Right forelimb (tissue), 1 donor: ENCODE measurements at places on chromosomes 12 and 14.

DNA sequence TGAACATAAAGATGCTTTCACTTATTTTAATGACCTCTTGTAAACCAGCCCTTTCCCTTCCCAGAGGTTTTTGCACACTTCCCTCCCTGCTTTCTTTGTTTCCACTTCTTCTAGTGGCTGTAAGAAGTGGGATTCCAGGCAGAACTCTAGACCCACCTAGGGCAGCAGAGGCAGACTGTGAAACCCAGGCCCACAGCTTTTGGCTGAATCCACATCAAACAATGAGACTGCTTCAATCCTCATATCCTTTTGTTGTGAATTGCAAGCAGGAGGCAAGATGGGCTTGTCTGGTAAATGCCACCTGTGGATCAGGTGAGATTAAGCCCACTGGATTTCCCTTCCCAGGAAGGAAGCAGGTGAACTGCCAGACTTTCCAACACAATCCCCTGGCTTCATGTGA, 12.8 kb downstream of the CCDC177 start:
- no peak for DNase-seq

DNA sequence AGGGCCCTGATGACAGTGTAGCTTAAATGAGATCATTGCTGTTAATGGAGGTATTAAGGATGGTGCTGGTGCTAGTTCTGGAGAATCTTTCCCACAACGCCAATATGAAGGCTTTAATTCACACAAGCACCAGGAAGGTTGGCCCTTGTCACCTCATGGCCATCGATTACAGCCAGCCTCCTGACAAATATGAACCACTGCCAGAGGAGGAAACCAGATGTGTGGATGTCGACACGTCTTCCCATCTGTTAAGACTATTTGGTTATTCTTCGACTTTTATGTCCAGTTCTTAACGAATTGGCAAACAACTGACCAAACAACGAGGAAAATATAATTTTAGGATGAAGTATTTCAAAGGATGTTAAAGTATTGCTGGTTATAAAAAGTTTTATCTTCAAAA, 79.5 kb downstream of the PIK3C2G start:
- no peak for DNase-seq

DNA sequence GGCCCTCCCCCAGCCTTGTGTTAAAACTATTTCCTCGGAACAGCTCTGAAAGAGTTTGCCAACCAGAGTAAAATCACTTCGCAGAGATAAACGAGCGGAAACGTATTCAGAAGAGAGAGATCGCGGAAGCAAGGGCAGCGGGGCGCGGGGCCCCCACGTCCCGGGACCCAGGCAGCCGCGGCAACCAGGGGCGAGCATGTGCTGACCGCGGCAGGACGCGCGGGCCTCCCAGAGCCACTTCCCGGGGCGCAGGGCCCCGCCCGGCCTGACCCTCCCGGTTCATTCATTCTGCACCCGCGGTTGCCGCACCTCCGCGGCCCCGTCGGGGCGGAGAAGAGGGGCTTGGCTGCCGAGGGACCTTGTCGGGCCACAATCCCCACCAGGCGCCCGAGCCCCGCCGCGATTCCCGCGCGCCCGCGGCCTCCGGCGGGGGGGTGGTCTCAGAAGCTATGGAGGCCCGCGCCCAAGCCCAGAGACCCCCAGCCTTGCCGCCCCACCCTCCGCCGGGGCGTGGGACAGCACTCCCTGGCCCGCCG, 598 bp downstream of the UBE2N start:
- peak; percentile 63 for DNase-seq

GRCh38 chr14:55340482-55340881, 69.3 kb downstream of the FBXO34 start:
- no peak for DNase-seq

- DNase-seq = no peak
Measured at GRCh38 chr14:30725763-30726162, 103.6 kb downstream of the SCFD1 start.

- DNase-seq = peak; percentile 17
Measured at GRCh38 chr14:69284170-69284569, 24.2 kb downstream of the GALNT16 start.

- no peak for DNase-seq
Measured at GRCh38 chr14:104202259-104203070, 64.1 kb downstream of the KIF26A start.

DNA sequence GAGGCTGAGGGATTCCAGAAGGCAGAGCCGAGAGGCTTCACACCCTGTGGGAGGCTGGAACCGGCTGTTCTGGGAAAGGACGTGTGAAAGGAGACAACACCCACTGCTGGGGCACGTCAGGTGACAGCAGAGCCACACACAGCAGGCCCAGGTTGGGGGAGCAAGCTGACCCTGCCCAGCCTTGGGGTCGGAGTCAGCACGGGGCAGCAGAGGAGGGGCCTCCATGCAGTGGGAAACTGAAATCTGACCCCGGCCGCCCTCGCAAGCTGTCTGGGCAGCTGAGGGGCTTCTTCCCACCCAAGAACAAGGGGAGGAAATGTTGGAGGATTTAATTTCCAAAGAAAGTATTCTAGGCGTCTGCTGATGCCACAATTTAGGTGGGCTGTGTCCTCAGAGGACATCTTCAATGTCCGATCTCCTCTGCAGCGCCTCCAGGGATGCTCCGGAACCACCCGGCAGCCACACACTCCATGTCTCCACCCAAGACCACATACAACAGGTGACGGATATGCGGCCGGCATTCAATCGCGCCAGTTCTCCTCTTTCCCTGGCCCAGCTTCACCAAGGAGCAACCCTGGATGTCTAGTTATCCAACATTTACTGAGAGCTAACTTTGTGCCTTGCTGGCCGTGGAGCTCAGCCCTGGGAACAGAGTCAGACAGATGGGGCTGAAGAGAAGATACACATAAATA, 30.7 kb downstream of the SNRNP35 start:
- DNase-seq = no peak

DNA sequence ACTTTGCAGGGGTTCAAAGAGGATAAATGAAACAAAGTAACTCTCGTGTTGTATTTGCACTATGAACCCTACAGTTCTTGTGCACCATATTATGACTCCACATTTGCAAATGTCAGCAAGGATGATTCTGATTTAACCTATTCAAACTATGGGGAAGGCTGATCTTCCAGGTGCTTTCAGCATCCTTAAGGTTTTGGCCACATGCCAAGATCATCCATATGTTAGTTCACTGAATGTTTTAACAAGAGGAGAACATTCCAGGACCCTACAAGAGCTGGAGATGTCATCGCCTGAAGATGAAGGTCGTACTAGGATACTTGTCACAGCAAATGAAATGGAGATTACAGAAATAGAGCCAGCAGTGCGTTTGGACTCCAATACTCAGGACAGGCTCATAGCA, 114.2 kb downstream of the DHRS2 start:
- no peak for DNase-seq

DNA sequence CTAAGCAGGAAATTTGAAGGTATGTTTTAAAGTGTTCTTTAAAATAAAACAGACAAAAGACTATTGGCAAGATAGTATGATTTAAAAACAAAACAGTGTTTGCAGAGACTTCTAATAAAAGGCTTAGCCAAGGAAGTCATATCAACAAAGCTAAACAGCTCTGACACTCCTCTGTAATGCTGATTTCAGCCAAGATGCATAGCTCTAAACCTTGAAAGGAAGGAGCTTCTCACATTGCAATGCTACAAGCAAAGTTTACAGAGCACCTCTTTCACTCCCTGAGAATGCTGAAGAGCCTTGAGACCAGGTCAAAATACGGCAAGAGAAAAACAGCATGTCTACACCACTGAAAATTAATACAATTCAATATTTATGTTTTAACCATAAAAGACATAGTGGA, 51.8 kb downstream of the PARP11 start:
- no peak for DNase-seq

GRCh38 chr12:31321897-31322228, 4.1 kb downstream of the SINHCAF start:
- DNase-seq = no peak

- no peak for DNase-seq
Measured at GRCh38 chr14:87045246-87045645, 947.7 kb downstream of the GALC start.

DNA sequence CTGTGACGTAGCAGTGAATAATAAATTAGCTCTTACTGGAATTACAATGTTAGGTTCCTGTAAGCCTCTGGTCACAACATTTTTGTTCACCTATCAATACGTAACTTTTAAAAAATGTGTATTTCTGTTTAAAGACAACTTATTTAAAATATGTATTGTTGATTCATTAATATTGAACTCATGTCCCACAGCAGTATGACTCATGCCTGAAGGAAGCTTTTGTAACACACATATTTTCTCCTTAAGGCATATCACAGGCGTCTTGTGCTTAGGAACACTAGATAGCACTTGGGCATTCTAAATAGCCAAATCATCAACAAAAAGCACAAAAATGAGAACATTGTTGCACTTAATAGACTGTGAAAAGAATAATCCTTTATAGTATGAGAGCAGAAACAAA, 92.5 kb downstream of the GPHN start:
- no peak for DNase-seq

DNA sequence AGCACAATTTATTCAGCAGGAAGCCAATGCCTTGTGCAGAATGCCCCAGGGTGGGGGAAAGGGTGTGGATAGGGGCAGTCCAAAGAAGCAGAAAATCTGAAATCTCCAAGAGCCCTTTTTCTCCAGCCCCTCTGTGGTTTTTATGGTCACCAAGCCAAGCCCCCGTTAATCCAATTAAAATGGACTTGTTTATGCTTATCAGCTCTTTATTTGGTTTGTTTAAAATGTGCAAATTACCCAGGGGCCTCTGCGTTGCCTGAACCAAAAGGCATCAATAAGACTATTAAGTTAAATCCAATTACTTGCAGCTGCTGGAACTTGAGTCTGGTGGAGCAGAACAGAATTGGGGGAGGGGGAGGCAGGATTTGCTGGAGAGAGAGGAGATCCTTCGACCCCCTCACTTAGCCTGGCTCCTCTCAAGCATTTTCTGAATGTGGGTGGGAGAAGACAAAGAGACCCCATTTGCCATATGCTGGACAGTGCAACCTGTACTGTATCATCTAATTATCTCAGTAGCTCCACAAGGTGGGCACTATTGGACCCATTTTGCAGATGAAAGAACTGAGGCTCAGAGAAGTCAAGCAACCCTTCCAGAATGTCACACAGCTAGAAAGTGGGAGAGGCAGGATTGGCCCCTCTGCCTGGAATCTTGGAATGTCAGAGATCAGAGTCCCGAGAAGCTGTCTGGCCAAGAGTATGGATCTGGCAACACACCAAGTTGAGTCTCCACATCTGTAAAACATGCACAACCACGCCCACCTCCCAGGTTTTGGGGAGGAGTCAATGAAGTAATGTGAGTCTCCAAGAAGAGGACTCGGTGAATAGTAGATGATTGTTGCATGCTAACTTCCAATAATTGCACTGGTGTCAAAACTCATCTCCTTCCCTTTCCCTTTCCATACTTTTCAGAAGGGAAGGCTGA, 66.9 kb downstream of the CMKLR1 start:
- DNase-seq = peak; percentile 38

DNA sequence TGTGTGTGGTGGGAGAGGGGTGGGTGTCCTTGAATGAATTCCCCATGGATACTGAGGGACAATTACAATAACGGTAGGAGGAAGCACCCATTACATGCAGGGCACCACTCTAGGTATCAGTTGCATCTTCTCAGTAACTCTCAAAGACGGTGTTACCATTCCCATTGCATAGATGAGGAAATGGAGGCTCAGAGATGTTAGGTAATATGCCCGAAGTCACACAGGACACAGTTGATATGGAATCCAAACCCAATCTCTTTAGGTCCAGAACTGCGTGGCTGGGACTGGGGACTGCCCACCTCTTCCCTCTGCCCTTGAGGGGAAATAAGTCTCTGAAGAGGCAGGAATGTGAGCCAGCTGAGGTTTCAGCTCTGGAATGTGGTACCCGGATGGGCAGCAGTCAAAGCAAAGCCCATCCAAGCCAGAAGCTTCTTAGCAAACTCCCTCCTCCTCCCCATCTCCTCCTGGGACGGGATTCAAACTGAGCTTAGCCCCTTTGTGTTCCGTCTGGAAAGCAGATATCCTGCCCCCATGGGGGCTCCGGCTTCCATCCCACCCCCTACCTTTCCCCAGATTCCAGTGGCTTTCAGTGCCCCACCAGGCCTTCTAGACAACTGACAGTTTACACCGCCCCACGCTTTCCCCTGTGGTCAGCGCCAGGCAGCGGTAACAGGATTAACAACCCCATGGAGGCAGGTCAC, 187.5 kb downstream of the RBM19 start:
- DNase-seq = no peak

- no peak for DNase-seq
Measured at GRCh38 chr12:4723226-4723625, 3.0 kb downstream of the GALNT8 start.

GRCh38 chr14:99809360-99809759, 16.1 kb downstream of the EML1 start:
- DNase-seq = peak; percentile 78
